ENCODE measurements at places on chromosomes 3 and 15.

- DNase-seq: no peak
These were observed 308.1 kb upstream of the COL8A1 start for GRCh38 chr3:99330281-99330680.

GRCh38 chr15:60074181-60074885 is 70.2 kb downstream of the FOXB1 start:
- DNase-seq: no peak

GRCh38 chr3:146780251-146780650 is 175.1 kb upstream of the PLSCR5 start:
- DNase-seq: no peak

DNA sequence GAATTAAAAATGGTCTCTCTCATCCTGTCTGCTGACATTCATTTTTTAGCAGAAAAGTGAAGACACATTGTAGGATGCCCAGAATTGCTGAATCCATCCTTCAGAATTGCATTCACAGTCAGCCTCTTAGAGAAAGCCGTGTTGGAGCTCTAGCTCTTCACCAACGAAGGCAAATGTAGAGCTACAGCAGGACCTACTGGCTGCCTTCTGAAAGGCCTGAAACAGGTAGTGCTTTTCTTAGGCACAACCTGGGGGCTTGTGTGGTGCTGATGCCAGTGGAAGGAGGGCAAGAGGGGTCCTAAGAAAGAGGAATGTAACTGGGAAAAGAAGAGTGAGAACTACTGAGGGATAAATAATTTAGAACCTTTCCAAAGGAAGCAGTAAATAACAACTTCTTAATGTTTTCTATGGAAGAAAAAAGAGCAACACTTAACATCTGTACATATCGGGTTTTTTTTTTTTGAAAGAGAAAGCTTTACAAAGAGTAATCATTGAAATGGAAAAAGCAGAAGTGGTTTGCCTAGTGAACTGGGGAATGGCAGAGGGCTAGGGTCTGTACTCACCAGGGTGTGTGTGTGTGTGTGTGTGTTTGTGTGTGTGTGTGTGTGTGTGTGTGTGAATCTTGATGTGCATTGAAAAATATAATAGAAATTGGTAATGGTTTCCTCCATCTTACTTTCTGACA is 297.8 kb downstream of the SATB1 start:
- DNase-seq: peak; percentile 92

DNA sequence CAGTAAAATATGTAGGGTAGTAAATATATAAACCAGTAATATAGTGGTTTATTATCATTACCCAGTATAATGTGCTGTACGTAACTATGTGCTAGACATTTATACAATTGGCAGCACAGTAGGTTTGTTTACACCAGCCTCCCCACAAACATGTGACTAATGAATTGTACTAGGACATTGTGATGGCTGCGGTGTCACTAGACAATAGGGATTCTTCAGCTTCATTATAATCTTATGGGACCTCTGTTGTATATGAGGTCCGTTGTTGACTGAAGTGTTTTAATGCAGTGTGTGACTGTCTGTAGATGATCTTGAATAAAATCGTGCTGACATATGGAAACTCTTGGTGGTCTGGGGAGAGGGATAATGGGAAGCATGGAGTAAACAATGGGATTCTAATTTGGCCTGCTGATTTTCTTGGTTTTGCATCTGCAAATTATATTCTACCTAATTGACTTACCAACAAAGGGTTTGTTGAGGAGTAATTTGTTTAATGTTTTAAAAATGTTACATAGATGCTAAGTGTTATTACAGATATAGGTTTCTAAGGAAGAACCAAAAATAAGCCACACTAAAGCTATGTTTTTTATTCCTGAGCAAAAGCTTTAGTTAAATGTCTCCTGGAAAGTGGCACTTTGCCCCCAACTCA is 496.5 kb upstream of the TBL1XR1 start:
- DNase-seq: no peak

GRCh38 chr15:99732124-99732750 is 1.0 kb downstream of the LYSMD4 start:
- DNase-seq: no peak

DNA sequence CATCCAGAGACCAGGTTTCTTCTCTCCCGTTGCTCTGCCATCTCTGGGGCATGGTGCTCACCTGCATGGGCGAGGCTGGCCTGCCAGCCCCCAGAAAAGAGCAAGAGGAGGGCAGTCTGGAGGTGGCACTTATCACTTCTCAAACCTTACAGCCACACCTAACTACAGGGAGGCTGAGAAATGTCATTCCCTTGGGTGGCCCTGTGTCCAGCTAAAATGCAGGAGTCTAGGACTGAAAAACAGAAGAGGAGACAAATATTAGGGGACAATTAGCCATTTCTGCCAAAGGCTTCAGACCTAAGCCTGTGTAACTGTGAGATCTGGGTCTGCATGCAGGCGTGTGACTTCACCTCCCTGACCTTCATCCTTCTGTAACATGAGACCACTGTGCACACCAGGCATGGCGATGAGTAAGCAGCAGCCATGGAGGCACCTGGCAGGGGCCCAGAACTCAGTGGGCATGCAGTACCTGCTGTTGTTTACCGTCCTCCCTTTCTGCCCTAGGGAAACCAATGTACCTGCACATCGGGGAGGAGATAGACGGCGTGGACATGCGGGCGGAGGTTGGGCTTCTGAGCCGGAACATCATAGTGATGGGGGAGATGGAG is 83.4 kb downstream of the MESD start:
- DNase-seq: no peak

- DNase-seq: no peak
These were observed 73.5 kb upstream of the DCP1A start for GRCh38 chr3:53420831-53421230.

- peak; percentile 50 for DNase-seq
These were observed 90.1 kb downstream of the NEK10 start for GRCh38 chr3:27279123-27279522.

- DNase-seq: no peak
These were observed 79.1 kb upstream of the FAN1 start for GRCh38 chr15:30824518-30825195.

DNA sequence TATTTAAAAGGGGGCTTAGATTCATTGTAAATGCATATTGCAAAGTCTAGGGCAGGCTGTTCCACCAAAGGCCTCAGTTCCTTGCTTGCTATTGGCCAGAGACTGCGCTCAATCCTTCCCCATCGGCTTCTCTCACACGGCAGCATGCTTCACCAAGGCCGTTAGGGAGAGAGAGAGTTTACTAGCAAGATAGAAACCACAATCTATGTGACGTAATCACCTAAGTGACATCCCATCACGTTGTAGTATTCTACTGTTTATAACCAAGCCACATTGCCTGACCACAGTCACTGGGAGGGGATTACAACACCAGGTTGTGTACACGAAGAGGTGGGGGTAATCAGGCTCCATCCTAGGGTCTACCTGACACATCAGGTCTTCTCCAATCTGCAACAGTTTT is 16.0 kb upstream of the NPAP1 start:
- no peak for DNase-seq

- no peak for DNase-seq
These were observed 39.2 kb downstream of the SLC6A11 start for GRCh38 chr3:10855083-10855870.

DNA sequence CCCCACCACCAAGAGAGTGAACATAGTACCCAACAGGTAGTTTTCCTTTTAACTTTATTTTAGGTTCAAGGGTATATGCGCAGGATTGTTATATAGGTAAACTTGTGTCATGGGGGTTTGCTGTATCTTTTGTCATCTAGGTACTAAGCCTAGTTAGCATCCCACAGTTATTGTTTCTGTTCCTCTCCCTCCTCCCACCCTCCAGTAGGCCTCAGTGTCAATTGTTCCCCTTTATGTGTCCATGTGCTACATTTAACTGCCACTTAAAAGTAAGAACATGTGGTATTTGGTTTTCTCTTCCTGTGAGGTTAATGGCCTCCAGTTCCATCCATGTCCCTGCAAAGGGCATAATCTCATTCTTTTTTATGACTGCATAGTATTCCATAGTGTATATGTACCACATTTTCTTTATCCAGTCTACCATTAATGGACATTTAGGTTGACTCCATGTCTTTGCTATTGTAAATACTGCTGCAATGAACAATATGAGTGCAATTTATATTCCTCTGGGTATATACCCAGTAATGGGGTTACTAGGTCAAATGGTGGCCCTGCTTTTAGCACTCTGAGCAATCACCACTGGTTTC is 66.2 kb downstream of the ST3GAL6 start:
- DNase-seq: no peak

DNA sequence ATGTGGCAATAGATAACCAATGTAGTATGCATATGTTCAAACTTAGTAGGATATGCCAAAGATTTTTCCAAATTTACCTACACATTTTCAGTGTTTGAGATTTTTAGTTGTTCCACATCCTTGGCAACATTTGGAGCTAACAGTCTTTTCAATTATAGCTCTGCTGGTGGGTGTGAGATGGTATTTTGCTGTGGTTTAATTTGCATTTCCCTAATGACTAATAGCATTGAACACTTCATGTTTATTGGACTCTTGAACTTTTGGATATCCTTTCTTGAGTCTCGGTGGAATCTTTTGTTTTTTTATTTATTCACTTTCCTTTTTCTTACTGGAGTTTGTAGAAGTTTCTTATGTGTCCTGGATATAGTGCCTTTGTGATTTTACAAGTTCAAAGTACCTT is 11.0 kb upstream of the ILDR1 start:
- no peak for DNase-seq

GRCh38 chr3:32592011-32592410 is 21.4 kb upstream of the DYNC1LI1 start:
- no peak for DNase-seq

DNA sequence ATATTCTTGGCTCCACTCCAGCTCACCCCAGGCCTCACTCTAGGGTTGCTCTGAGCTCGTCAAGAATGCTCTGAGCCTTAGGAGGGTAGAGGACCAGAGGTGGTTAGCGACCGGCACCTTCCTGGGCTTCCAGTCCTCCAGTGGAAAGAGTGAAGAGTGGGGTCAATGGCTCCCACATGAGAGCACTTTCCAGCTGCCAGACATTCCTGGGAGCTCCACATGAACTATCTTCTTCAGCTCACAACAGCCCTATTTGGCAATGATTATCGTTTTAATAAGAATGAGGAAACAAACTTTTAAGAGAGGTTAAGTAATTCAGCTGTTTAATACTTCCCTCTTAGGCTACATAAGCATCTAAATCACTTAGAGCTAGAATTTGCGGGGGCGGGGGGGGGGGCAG is 139.3 kb downstream of the STT3B start:
- DNase-seq: no peak

GRCh38 chr15:92243227-92243626 is 150.5 kb upstream of the ST8SIA2 start:
- DNase-seq: no peak

GRCh38 chr15:27418726-27419125 is 447.7 kb downstream of the GABRG3 start:
- no peak for DNase-seq

DNA sequence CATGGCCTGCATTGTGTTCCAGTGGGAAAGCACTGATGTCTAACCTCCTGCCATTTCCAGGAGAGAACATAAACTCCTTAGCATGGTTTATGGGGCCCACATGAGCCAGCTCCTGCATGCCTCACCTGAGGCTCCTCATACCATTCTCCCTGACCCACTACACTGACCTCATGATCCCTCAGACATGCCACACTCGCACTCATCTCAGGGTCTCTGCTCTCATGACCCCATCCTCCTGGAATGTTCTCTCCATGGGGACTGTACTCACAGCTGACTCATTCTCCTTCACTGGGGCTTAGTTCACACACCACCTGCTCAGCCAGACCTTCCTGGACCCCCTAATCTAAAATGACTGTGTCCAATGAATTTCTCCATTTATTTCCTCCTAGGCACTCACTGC is 4.0 kb upstream of the LMCD1 start:
- no peak for DNase-seq

GRCh38 chr3:64936556-64936955 is 248.8 kb upstream of the ADAMTS9 start:
- no peak for DNase-seq

DNA sequence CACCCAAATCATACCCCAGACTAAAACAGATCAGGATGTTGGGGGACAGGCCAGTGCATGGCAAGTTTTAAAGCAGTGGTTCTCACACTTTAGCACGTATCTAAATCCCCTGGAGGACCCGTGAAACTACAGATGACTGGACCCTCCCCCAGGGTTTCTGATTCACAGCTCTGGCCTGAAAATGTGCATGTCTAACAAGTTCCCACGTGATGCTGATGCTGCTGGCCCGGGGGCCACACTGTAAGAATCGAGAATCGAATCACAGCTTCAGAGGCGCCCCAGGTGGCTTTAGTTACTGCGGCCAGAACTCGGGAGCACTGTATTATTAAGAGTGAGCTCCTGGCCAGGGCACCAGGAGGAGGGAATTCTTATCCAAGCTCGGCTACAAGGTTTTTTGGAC is 11.6 kb downstream of the ADAMTS17 start:
- no peak for DNase-seq

GRCh38 chr15:60384053-60384452 is 13.7 kb downstream of the ANXA2 start:
- no peak for DNase-seq

DNA sequence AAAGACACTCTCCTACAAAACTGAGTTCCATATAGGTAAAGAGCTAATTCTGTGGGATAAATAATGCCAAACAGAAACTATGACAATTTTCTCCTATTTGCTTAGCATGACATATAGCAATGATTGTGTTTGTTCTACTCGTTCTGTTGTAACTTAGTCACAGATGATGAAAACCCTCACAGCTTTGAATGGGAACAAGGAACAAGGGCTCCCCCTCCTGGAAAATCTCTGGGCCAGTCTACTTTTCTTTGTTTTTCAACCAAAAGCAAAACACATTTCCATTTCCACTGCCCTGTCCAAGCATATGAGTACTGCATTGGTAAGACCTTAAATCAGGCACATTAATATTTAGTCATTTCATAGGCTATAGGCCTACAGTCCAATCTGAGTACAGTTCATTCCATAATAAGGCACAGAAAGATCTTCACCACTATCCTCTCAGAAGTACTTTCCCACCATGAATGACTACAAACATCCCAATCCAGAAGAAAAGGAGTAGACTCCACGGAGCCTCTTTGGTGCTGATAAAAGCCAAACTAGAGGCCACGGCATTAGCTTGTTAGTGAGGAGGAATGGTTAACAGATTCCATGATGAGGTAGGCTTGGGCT is 67.1 kb downstream of the ATP8B4 start:
- DNase-seq: peak; percentile 82

- no peak for DNase-seq
These were observed 38.8 kb upstream of the B3GNT5 start for GRCh38 chr3:183214277-183214612.

- peak; percentile 10 for DNase-seq
These were observed 13.0 kb downstream of the MEF2A start for GRCh38 chr15:99578809-99579208.

GRCh38 chr3:126314790-126315658 is 42.2 kb downstream of the KLF15 start:
- no peak for DNase-seq

GRCh38 chr3:62876064-62876463 is 848 bp upstream of the CADPS start:
- DNase-seq: no peak

GRCh38 chr15:92846741-92847140 is 53.4 kb upstream of the CHD2 start:
- DNase-seq: no peak

GRCh38 chr15:63283126-63283525 is 5.7 kb downstream of the APH1B start:
- DNase-seq: no peak

Data from Kasumi-1 (cell line).